ENCODE measurements at places on chromosomes 1 and 21.
A peak's percentile ranks its signal among the peaks of the same experiment; 100 is the strongest.

DNA sequence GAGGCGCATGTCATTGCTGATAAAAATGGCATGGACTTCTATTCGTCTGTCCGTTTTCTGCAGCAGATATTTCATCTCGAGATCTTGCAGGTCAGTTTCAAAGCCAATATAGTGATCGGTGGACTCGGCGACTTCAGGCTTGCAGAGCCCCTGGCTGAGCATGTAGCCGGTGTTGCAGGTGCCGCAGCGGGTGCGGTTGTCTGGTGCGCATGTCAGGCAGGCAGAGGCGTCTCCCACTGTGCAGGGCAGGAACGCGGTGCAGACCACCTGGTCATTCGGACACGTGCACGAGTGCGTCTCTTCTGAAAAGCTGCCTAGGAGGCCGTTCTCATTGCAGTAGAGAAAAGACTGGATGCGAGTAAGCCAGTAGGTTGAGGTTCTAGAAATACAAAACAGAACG lies 378.9 kb downstream of the BRINP3 start:
- no peak for DNase-seq

DNA sequence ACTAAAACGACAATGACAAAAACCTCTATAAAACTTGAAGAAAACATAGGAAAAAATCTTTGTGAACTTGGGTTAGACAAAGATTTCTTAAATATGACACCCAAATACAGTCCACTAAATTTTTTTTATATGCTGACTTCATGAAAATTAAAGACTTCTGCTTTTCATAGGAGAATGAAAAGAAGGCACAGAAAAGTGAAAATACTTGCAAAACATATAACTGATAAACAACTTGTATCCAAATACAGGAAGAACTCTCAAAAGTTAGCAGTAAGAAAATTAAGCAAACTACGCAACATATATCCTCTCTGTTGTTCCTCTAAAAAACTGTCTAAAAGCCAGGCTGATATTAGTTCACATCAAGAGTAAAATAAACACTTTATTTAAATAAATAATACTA lies 53.6 kb downstream of the KIFAP3 start:
- DNase-seq: no peak

DNA sequence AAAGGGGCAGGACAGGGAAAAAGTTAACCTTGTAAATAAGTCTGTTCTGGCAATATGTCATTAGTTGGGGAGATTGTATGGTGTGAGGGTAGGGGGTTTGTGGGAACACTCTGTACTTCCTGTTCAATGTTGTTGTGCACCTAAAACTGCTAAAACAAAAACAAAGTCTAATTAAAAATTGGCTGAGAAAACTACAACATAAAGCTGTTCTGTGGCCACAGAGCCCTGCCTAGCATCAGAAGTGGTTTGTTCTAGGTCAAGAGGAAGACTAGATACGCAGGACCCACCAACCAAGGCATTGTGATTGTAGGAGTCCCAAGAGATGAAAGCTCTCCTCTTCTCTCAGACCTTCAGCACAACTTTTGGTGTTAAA lies 81.0 kb upstream of the LRRC8D start:
- DNase-seq: no peak

DNA sequence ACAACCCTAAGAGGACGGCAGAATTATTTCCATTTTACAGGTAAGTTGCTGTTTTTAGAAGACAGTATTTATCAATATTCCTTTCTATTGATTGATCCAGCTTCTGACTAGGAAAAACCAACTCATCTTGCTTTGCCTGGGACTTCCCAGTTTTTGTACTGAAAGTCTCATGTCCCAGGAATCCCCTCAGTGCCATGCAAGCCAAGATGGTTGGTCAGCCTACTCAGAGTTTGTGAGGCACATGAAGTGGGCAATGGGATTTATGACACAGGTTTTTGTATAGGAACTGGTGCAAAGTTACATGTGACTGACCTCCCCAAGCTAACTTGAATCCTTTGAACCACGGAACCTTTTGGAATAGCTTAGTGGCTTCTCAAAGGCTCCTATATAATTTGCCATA lies 45.5 kb downstream of the GNG12 start:
- no peak for DNase-seq

DNA sequence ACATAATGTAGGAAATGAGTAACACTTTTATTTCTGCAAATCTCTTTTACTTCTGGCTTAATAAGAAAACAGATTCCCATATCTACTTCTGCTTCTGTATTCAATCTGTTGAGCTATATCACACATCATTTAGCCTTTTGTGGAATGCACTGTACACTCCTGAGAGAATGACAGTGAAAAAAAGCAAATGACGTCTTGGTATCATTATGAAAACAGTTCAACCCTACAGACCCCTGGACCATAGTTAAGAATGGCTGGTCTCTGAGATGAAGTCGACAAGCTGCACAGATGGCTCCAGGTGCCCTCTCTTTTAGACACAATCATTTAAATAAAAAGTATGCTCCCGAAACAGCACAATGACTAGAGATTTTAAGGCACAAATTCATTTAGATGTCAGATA lies 247.0 kb downstream of the RERE start:
- DNase-seq: no peak

DNA sequence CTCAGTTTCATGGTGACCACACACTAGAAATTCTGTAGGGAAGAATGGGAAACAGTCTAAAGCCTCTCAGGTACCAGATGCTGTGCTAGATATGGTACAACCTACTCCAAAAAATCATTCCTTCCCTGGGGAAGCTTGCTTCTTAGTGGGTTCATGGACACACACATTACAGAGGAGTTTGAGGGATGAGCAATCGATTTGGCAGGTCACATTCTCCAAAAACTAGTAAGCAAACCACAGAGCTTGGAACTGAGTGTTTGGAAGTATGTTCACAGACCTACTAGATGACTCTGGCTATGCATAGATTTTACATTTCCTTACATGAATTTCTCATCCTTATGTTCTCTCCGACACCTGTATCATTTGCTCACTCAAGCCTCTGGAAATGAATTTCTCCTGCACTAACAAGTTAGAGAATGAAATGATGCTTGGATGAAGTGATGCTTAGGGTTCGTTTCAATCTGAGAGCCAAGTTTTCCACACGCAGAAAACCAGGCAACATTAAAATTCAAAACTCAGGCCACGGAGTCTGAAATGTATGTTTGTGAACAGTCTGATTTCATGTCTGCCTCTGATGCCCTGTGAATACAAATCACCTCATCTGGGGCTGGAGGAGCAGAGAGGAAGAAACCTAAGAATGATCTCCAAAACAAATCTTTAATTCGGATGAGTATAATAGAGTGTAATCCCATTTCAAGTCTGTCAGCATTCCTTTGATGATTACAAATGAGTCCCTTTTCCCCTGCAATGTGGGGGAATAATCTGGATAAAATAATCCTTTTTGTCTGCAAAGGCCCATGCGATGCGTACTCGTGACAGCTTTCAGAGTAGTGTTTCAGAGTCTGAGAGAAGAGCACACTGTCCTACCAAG lies 11.0 kb downstream of the EVA1C start:
- no peak for DNase-seq

- DNase-seq: no peak
Measured at GRCh38 chr1:80047791-80048190, 1041.3 kb upstream of the ADGRL4 start.

DNA sequence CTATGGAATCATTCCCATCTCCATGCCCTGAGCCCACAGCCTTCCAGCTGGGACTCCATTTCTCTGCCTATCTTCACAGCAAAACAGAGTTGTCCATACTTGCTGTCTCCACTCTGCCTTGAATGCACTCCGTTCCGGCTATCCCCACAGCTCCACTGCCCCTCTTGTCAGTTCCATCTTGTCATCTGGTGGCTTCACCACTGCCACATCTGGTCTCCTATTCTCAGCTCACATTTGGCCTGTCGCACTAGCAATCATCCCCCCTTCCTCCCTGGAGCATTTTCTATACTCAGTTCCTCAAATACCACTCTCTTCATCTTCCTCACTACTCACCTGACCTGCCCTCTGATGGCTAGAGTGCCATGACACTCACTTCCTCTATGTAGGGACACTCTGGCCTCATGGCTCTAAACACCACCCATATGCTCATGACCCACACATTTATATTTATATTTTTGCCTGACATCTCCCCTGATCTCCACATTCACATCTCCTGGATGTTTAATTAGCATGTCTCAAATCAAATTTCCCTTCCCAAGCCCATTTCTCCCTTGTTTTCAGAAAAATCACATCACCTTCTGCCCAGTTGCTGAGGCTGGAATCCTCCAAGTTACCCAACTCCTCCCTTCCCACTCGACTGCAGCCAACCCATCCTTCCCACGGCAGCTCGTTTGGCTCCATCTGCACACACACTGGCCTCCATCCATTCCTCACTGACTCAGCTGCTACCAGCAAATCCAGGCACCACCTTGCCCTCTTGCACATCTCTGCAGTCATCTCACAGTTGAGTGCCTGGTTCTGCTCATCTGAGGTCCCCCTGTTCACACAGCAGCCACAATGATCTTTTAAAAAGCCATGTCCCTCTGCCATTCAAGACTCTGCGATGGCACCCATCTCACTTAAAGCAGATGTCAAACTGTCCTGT lies 6.1 kb downstream of the ZNF692 start:
- DNase-seq: no peak

DNA sequence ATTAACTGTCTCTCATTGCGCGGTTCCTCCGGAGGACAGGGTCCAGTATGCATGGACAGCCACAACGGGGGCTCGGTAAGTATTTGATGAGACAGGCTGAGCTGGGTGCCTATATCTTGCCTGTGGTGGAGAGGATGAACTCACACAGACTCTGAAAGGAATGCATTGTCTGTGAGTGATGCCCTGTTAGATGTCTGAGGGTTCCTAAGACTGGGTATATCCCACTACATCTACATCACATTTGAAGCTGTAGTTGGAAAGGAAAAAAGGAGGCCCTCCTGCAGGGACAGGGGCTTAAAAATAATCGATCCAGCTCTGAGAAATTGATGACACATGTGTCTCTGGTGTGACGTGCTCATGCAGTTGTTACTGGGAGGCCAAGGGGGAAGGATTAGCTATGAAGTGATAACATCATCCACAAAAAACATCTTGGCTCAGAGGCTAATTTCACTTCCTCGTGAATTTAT lies 1.9 kb downstream of the ADARB1 start:
- peak; percentile 45 for DNase-seq

GRCh38 chr1:245503548-245503947 lies 348.8 kb downstream of the KIF26B start:
- DNase-seq: no peak

DNA sequence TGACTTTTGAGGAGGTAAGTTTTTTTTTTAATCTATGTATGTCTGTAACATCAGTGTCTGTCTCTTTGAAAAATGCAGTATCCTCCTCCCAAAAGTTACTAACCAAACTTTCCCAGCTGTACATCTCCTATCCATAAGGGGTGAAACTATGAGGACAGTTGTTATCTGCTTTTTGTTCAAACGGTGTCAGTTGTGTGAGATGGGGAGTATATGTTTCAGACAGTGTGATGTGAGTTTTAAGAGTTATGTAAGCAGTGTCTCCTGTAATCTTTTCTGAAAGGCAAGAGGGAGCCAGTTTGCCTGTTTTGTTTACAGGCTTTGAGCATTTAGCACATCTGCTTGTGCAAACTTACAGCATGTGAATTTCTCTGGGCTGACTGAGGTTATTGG lies 34.8 kb upstream of the CACYBP start:
- DNase-seq: peak; percentile 42

GRCh38 chr1:36645867-36646266 lies 163.2 kb upstream of the CSF3R start:
- DNase-seq: no peak

DNA sequence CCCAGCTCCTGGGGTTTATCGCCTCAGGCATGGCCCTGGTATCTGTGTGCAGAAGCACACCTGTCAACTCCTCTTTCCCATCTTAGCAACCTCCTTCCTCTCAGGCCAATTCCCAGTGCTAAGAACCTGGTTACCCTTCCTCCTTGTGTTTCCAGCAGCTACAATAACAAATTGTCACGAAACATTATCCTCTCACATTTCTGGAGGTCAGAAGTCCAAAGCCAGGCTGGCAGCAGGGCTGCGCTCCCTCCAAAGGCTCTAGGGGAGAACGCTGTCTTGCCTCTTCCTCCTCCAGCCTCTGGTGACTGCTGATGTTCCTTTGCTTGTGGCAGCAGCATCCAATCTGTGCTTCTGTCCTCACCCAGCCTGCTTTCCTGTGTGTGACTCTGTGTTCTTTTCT lies 10.7 kb upstream of the MRPS14 start:
- DNase-seq: no peak

- DNase-seq: no peak
Measured at GRCh38 chr1:32470991-32471694, 6.3 kb downstream of the ZBTB8B start.

DNA sequence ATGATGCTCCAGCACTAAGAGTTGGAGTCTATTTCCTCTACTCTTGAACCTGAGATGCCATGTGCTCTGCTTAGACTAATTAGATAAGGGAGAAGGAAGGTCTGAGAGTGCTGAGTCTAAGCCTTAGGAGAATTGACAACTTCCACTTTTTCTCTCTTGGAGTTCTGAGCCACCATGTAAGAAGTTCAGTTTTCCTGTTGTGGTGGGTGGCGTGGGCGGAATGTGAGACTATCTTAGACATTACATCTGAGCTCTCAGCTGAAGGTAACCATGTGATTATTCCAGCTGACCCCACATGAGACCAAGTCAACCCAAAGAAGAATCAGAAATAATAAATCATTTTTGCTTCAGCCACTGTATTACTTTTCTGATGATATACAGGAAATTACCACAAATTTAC lies 404.5 kb upstream of the LRRC7 start:
- DNase-seq: no peak

GRCh38 chr1:64891448-64891825 lies 74.9 kb downstream of the JAK1 start:
- DNase-seq: peak; percentile 35

DNA sequence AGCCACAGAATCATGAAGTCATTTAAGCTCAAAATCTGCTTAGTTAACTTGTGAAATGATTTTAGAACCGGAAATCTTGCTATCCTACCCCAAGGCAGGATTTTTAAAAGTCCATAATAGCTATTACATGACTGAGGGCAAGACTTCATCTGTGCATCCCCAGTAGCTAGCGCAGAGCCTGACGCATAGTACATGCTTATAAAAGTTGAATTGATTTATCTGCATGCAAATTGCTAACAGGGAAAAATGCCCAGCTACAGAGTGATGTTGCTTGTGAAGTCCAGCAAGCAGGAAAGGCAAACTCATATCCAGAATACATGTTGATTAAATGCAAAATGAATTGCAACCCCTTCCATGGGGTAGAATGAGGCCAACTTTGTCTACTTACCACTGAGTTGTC lies 8.1 kb upstream of the MAP1LC3C start:
- no peak for DNase-seq

DNA sequence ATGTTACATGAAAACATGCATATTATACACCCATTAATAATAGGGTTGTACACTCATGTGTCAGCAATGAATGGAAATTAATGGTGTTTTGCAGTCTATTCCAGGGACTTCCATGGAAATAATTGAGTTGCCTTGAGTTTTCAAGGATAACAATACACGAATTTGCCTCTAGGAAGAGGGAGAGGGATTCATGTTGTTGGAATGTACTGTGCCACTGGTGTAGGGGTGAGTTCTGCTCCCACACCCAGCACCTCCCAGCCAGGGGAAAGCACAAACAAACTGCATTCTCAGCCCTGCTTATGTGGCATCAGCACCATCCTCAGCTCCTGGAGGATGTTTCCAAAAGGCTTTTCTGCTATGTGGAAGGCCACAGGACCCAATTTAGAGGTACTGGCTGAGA lies 57.8 kb downstream of the BCAR3 start:
- no peak for DNase-seq

- peak; percentile 62 for DNase-seq
Measured at GRCh38 chr1:21536218-21536617, 27.0 kb downstream of the ALPL start.

GRCh38 chr1:85349224-85349623 lies 72.8 kb upstream of the BCL10 start:
- no peak for DNase-seq

- DNase-seq: no peak
Measured at GRCh38 chr1:52057876-52058415, 1.9 kb downstream of the BTF3L4 start.

GRCh38 chr1:91712981-91713841 lies 172.7 kb downstream of the TGFBR3 start:
- DNase-seq: peak; percentile 49

Data from skin of body (tissue), 3 donors.